ENCODE measurements at places on chromosomes 5 and 9.

DNA sequence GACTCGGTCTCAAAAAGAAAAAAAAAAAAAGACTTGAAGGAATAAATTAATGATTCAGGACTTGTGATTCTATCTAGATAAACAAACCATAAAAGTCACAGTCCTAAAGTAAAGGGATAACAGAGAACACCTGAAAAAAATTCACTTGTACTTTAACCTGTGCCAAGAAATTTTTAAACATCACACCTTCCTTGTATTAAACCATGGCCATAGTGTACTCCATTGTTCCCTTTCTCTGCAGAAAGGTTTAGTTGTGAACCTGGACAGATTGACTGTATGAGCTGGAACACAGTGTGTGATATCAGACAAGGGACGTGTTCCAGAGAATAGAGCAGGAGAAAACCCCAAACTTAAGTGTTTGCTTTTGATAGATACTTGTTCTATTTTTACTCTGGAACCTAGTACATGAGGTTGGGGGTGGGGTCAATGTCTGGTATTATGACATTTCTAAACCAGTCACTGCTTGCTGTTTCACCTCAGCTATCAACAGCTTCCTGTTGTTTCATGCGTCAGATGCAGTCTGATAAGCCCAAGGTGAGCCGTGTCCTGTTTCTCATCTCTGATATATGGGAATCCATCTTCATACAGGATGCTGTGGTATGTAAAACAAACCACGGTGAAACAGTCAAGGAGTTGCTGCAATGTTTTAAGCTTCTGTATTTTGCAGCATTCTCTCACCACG is 62.5 kb upstream of the ITGA1 start:
- DNase-seq = peak; percentile 11

GRCh38 chr9:20685769-20686168 is 1.7 kb downstream of the FOCAD start:
- DNase-seq = no peak

GRCh38 chr9:122179690-122180074 is 20.0 kb downstream of the MORN5 start:
- DNase-seq = peak; percentile 32

DNA sequence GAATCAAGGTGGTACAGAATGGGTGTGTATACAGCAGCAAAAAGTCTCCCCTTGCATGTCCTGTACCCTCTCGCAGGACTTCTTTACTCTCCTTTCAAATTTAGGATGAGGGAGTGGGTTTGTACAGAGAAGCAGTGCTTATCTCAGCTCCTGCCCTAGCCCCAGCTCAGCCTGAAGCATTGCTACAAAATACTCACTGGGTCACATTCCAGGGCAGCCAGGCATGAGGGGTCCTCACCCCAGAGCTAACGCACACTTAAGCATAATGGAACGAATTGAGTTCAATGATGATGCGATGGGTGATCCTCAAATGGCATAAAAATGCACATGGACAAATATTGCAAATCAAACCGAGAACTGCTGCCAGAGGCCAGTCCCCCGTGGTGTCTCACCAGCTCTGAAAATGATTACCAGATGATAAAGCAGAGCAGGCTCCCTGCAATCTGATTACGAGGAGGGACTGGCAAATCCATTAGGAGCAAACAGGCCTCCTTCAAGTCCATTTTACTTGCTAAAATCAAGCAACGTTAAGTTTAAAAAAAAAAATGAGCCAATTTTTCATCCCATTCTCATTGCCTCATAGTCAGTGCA is 231.6 kb upstream of the TAS2R1 start:
- DNase-seq = peak; percentile 6

DNA sequence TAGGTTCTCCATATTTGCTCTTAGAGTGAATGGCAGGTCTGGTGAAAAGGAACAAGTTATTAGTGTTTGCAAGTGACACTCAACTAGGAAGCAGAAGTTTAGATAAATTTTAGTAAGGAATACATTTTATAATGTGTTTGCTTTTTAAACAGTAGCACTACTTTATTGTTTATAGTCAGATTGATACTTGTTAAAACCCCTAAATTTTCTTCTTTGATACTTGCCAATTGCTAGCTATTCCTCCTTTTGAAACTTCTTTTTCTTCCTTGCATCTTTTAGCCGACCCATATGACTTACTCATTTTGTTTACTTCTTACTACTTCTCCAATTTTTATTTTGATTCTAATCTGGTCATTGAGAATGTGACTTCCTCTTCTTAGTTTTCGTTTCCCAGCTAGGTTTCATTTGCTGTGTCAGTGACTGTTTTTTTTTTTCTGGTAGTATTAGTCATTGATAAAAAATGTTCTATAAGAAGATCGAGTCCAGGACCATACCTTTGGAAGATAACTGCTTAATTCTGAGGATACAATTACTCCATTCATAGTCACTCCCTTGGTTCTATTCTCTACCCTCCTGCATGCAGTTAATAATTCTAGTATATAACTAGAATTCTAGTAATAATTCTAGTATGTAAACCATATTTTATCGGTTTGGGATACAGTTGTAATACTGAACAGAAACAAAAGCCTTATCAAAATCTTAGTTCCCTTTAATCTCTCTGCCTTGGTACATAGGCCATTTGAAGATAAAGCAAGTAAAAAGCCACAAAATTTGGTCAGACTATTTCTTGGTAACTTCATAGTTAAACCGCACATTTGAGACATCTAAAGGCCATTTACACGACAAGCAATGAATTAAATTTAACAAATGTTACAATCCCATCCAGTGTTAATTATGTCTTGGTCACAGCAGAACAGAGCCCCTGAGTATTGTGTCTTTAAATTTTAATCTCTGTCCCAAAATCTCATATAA is 2.8 kb upstream of the RICTOR start:
- peak; percentile 76 for DNase-seq

GRCh38 chr9:1871626-1872419 is 143.3 kb upstream of the SMARCA2 start:
- peak; percentile 2 for DNase-seq

DNA sequence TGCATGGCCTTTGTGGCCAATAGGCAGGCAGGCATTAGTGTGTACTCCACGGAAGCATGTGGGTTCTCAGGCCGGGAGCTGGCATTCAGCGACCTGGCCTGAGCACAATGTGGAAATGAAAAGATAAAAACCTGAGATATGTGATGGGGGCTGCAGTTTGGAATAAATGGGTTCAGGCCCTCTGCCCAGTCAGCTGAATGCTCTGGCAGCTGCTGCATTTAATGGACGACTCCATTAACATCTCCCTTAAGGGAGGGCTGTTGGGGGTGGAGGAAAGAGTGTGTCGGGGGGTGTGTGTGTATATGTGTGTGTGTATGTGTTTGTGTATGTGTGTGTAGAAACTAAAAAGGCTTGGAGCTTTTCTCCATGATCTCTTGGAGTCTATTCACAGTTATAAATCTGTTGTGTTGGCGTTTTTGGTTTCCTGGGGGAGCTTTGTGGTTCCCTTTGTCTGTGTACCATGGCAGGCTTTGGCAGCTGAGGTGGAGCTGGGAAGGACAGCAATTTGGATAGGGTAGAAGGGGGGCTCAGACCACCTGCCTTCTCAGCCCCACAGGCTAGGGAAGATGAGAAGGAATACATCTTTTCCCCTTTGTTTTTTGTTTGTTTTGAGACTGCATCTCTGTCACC is 27.3 kb upstream of the HSPA9 start:
- no peak for DNase-seq

- no peak for DNase-seq
These were observed 388 bp downstream of the ANKS6 start for GRCh38 chr9:98795970-98796363.

- DNase-seq = no peak
These were observed 519.6 kb downstream of the CTNND2 start for GRCh38 chr5:11384441-11385250.
